Cortex of kidney (tissue), 1 donor: ENCODE measurements at places on chromosomes 13 and 19.

DNA sequence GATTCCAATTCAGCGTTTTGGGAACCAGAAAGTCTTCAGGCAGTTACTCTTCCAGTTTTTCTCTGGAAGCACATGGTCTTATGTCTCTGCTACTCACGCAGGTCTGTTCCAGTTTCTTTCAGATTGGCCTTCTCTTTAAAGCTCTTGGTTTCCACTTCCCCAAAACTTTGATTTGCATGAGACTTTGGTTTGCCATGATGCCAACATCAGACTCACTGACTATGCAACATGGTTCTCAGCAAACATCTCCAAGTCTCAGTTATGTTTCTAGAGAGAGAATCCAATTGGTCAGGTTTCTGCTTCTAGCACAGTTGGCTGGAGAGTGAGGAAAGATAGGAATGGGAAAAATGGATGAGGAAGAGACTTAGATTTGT, 3.1 kb downstream of the AKAP11 start:
- DNase-seq = no peak

DNA sequence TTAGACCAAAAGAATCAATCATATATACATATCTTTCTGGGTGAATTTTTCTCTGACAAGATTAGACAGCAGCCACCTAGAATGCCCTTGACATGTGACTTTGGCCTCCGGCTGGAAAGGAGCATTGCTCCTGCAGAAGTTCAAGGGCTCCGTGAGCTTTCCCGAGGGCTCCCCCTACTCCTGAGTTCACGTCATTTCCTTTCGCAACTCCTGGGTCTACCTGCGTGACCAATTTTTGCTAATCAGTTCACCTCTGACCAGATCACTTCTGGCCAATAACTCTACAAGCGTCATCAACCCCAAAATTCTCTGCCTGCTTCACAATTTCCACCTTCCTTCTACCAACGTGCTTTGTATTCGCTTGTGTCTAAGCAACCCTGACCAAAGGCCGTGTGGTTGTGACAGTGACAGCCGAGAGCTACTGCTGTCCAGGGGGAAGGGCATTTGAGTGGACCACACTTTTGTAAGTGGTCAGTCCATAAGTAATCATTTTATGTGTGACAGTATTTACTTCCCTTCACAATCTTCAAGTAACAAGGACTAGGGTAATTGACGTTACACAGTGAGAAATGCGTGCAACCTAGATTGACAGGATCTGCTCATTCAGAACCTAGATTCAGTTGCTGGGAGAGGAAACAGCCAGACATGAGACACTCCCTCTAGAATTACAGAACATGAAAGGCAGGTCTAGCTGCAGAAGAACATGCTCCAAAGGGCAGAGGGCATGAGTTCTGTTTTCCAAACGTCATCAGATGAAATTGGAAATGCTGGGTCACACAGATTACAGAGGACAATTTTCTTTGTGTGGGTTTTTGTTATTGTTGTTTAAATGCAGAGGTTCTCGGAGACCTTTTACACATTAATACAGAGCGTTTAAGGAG, 145.9 kb upstream of the SPACA7 start:
- no peak for DNase-seq

DNA sequence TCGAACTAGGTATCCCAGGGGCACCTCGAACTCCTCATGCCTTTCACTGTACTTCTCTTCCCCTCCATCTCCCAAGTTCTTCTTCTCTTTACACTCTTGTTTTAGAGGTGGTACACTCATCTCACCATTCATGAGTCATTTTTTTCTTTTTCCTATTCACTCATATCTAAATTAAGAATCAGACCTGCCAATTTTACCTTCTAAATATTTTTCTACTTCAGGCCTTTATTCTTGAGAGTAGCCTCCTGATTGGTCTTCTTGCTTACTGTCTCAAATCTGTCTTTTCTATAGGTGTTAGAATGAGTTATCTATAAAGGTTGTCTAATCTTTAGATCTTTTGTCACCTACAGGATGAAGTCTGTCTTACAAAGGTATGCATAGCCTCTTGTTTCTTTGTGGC, 20.7 kb downstream of the TDRD3 start:
- DNase-seq = no peak

DNA sequence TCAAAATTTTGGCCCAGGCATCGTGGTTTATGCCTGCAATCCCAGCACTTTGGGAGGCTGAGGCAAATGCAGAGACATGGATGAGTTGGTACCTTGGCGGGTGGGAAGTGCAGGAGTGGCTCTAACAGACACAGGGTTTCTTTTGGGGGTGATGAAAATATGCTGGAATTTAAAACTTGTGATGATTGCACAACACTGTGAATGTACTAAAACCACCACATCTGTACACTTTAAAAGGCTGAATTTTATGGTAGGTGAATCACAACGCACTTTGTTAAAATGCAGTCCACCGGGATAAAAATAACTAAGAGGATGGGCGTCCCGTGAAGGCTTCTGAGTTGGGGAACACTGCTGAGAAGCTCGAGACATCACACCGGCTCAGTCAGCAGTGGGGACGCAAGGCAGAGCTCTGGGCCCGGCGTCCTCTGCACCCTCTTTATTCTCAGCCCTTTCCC, 47.1 kb downstream of the MLLT1 start:
- no peak for DNase-seq

DNA sequence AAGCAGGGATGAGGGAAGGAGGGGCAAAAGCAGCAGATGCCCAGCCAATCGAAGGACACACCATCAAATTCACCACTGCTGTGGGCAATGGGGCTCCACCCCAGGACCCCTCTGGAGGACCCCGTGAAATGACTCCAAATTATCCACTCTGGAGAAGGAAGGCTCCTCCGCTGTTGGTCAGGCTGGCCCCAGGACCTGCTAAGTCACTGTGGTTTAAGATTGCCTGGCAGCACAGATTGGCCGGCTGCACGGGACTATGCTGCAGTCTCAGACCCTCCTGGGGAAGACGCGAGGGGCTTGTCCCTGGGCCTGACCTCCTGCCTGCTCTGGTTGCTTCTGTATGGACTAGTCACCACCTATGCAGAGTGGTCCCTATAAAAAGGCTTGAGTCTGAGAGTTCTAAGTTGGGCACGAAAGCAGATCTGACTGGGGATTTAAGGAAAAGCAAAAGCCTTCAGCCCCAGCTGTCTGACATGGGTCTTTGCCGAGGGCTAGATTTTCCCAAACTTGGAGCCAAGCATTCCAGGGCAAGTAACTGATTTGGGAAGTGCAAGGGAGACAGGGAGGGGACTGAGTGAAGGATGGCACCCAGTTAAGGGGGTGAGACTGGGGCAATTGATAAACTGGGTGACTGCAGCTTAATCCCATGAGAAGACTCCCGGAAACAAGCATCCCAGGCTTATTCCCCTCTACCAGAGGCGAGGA, 91.7 kb downstream of the TSHZ3 start:
- no peak for DNase-seq

DNA sequence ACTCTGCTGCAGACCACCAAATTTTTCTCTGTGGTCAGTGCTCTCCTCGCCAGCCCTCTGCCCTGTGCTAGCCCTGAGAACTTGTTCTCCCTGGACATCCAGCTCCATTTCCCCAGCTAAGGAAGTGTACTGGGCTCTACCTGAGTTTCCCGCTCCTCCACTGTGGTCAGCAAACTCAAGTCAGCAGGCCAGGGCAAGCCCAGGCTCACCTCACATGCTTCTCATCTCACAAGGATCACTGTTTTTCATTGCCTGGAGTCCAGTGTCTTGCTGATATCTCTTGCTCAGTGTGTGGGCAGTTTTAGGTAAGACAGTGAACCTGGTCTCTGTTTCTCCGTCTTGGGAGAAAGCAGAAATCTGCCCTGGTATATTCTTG, 201.4 kb downstream of the FOXO1 start:
- no peak for DNase-seq

DNA sequence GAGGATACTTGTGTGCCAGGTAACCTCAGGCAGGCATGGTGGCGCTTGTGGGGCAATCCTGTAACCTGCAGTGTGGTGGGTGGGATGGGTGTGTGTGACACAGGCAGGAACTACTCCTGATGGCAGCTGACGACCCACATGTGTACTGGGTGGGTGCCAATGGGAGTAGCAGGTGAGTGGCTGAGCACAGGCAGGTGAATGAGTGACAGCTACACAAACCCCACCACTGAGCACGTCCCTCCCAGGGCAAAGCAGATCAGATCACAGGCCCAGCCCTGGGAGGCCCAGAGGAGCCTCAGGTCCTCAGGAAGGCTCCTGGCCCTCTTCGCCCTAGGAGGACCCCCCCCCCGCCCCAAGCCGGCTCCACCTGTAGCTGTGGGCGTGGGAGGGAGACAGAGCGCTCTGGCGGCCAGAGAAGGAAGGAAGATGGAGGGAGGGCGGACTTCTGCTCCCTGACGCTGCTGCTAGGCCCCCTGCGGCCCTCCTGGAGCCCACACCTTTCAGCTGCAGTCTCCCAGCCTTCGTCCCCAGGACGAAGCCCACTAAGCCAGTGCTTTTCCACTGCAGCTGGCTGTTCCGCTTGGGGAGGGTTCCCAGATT, 1.3 kb upstream of the ZNF181 start:
- DNase-seq = no peak

- no peak for DNase-seq
These were observed 32.6 kb downstream of the PDE4A start for GRCh38 chr19:10452726-10453618.

DNA sequence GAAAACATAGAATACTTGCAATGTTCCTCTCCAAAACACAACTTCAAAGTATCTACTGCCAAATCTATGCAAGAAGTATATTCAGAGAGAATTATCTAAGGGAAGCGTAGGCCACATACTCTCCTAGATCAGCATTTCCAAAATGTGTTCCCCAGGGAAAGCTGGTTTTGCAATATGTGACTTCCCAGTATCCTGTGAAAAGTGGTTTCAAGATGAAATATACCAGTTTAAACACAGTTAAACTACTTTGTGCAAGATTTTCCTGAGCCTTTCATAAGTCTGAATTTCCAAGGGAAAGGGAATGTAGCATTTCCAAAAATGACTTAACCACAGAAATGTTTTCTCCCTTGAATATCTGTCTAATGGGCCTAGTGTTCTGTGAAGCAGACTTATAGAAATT, 7.6 kb downstream of the STARD13 start:
- DNase-seq = no peak

DNA sequence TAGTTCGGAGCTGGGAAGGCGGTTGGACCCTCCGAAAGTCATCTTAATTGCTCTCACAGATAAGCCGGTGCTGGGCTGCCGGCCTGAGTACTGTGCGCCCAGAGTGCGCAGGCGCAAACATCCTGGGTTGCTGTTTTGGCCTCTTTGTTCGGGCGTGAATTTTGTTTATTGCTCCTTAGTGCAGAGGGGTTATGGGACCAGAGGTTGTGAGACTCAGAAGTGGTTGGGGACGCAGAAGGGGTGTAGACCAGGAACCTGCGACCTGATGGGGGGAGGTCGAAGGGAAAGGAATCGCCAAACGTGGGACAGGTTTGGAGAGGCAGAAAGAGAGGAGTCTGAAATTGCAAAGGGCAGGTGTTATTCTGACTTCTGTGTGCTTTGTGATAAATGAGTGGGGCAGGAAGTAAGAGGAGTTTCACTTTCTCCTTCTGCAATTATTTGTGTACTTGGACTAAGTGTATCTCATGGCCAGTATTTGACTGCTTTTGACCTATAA, 607 bp upstream of the ZNF566 start:
- no peak for DNase-seq

DNA sequence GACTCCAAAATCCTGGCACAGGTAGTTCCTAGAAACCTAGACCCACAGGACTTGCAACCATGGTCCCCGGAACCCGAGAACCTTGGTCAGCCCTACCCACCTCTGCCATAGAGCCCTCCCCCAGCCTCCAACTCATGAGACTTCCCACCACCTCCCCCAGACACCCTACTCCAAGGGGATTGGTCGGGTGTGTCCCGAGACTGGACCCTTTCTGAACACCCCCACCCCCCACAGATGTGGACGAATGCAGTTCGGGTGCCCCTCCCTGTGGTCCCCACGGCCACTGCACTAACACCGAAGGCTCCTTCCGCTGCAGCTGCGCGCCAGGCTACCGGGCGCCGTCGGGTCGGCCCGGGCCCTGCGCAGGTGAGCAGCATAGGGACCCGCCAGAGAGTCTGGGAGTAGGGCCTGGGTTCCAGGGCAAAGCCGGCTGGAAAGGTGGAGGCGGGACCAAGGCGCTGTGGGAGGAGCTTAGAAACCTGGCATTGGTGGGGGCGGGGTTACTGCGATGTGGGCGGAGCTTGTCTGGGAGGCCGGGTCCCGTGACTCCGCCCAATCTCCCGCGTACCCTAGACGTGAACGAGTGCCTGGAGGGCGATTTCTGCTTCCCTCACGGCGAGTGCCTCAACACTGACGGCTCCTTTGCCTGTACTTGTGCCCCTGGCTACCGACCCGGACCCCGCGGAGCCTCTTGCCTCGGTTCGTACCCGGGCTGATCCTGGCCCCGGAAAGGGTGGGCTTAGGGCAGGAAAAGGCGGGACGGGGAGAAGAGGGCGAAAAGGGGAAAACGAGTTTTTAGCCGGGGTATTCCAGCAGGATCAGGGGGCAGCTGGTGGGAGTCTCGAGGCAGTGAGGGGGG, 11.9 kb downstream of the LTBP4 start:
- DNase-seq = no peak

GRCh38 chr19:48975947-48976847, 11.1 kb downstream of the FTL start:
- no peak for DNase-seq

DNA sequence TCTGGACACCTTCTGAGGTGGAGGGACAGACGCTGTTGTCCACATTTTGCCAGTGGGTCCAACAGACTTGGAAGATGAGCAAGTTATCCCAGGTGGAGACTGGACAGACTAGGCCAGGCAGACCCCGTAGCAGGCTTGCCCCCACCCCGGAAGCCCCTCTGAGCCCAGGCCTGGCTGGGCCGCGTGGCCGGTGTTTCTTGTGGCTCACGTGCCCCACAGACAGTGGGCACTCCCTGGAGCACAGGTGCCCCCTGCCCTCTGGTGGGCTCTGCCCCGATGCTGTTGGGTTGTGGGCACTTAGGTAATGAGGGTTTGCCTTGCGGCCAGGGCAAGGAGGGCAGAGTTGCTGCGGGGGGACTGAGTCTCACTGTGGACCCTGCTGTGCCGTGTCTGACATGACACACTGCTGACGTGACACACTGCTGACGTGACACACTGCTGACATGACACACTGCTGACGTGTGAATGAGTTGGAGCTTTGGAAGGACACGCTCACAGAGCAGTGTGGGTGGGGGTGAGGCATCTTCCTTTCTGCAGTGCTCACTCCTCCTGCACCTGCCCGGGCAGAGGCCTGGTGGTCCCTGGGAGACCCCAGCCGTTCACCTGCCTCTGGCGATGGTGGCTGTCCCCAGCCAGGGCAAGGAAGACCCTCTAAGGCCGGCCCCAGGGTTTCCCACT, 25.1 kb downstream of the DOT1L start:
- DNase-seq = no peak
